ENCODE measurements at places on chromosomes 5 and 9.

- no peak for DNase-seq
Observed at GRCh38 chr5:178293400-178293799, 60.8 kb upstream of the PHYKPL start.

DNA sequence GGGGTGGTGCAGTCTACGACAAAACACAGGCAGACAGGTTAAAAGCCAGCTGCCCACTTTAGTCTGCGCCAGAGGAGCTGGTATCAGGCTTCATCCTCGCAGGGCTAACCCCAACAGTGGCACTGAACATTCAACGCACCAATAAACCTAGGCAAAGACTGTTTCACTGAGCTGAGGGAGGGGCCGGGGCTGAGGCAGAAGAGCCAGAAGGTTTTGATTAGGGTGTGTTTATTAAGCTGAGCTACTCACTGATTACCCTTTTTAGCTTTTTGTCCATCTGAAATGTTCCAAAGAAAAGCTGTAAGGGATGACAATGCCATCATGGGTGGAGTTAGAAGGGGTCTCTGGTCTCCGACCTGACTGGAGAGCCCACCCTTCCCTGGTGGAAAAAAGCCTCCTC lies 1.4 kb downstream of the ZMYND19 start:
- no peak for DNase-seq

GRCh38 chr5:178252258-178252657 lies 19.7 kb upstream of the PHYKPL start:
- no peak for DNase-seq

GRCh38 chr9:16708656-16709435 lies 161.6 kb downstream of the BNC2 start:
- DNase-seq = no peak

- no peak for DNase-seq
Observed at GRCh38 chr5:160287378-160288051, 24.8 kb downstream of the CCNJL start.

- no peak for DNase-seq
Observed at GRCh38 chr9:123372766-123373446, 16.9 kb downstream of the CRB2 start.

- DNase-seq = no peak
Observed at GRCh38 chr5:119200795-119201194, 129.9 kb downstream of the DMXL1 start.

DNA sequence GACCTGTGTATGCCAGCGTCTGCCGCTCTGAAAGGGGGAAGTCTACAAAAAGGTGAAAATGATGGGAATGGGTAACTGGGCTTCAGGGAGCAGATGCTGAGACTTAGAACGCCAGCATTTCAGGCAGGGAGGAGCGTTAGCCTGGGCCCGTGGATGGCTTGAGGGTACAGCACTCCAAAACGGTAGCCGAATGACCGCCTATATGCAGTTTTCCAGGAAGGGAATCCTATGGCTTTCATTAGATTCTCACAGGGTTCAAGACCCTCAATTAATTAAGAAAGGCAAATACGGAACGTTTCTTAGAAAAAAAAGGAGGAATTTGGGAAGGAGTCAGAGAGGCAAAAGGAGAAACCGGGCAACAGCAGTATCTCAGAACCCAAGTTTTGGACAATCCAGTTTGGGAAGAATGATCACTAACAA lies 639 bp downstream of the AMACR start:
- no peak for DNase-seq

GRCh38 chr9:136233411-136233810 lies 12.2 kb downstream of the QSOX2 start:
- DNase-seq = no peak

GRCh38 chr5:172573120-172573882 lies 67.8 kb upstream of the NEURL1B start:
- no peak for DNase-seq

- no peak for DNase-seq
Observed at GRCh38 chr5:136269973-136270372, 77.0 kb upstream of the SMIM32 start.

GRCh38 chr9:126450668-126451205 lies 124.1 kb downstream of the MVB12B start:
- no peak for DNase-seq

DNA sequence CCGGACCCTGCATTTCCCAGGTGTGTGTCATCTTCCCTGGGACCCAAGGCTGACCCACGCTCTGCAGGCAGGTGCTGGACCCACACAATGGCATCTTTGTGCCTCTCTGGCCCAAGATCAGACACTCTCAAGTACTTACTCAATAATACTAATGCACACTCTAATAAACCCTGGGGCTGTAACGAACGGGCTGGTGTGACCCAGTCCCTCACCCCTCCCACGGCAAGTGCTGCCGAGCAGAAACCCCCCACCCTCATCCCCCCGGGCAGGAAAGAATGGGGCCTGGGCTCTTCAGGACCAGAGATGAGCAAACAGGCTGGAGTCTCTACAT lies 1.1 kb upstream of the OBP2B start:
- DNase-seq = no peak

DNA sequence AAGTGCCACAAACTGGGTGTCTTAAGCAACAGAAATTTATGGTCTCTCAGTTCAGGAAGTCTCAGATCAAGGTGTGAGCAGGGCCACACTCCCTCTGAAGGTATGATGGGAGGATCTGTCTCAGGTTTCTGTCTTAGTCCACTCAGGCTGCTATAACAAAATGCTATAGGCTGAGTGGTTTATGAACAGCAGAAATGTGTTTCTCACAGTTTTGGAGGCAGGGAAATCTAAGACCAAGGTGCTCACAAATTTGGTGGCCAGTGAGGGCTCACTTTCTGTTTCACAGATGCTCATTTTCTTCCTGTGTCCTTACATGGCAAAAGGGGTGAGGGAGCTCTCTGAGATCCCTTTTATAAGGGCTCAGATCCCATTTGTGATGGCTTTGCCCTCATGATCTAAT lies 281.4 kb downstream of the CWC27 start:
- no peak for DNase-seq

DNA sequence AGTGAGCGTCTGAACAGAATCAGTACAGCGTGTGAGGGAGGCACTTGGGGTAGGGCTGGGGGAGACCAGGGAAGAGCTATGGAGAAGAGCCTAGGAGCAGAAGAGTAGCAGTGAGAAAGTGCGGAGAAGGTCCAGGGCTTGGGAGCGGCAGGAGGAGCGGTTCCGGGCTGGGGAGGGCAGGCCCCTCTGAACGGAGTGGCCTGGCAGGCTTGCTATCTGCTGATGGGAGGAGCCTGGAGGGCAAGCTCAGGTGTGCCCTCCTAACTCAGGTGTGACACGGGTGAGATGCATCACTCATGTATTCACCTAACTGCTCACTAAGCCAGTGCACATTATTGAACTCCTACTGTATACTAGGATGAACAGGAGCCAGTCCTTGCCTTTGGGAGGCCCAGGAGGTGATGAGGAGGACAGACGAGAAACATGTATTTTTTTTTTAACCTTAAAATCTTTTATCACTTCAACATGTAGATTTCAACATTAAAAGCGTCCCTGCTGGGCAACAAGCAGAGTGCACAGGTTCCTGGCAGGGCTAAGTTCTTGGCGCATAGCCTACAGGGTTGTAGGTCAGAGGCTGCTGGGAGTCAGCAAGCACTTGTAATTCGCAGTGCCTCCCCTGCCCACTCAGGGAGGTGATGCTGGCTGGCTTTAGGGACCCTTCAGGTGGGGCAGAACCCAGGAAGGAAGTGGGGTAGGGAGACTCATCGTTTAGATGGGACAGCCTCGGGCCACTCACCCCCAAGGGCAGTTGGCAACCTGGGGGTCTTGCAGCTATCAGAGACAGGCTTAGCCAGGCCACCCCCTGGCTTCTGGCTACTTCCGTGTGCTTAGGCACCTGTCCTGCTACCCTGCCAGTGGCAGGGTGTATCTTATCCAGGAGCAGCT lies 55.5 kb downstream of the TMOD1 start:
- no peak for DNase-seq

GRCh38 chr5:158716668-158717067 lies 383.0 kb downstream of the EBF1 start:
- DNase-seq = no peak

DNA sequence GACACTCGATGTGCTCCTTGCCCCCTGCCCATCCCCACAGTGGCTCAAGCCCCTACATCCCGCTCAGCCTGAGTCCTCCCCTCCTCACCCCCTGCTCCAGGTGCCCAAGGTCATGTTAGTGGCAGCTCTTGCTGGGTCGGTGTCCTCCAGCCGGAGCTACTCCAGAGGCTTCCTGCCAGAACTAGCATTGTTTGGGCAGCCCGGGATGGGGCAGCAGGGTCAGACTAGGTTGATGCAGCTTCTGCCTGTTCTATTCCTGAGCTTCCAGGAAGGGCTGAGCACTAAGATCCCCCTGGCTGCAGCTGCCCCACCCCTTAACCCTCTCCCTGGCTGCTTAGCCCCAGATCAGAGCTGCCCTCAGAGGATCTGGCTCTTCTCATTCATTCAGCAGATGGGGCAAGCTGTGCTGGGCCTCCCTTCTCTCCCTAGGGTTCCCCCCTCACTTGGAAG lies 671 bp downstream of the RGS14 start:
- DNase-seq = no peak

DNA sequence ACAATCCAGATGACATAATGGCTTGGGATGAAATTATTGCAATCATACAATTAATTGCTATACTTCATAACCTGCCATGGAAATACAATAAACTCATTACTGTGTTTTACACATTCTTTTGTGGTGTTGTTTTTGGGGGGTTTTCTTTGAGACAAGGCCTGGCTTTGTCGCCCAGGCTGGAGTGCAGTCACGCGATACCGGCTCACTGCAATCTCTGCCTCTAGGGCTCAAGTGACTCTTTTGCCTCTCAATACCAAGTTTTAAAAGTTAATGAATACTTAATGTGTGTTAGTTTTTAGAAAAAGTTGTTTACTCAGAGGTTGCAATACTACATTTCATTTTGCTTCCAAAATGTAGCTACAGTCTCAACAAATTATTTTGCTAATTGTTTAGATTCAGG lies 598.4 kb downstream of the CHSY3 start:
- DNase-seq = no peak

DNA sequence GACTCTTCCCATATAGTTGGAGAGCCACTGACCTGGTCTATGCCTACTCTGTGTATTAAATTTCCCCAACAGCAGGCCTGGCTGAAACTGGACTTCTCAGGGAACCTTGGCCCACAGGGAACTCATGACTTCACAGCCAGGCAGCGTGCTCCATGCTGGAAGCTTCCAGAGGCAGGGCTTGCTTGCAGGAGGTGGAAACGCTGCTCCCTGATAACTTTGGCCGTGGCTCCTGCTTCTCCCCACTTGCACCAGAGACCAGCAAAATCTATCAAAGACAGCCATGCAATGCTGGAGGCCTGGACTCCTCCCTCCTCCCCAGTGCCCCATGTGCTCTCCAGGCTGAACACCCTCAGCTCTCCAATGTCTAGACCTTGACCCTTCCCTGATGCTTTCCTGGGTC lies 137.1 kb downstream of the GABBR2 start:
- no peak for DNase-seq

- DNase-seq = no peak
Observed at GRCh38 chr9:133103183-133103986, 17.7 kb downstream of the RALGDS start.

DNA sequence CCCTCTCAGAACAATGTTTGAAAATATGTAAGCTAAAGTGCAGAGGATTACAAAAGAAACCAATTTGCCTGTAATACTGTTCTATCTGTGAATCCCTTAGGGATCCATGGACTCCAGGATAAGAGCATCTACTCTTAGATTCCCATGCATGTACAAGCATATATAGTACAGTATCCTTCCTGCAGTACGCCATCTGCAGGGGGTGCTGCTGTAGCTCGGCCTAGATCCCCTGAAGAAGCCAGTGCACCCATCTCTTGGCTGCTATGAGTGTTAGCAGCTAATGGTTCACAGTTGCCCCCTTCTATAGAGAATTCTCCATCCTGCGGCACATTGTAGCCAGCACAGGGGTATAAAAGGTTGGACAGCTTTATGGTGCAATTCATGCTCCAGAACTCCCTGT lies 61.8 kb upstream of the SLC30A5 start:
- DNase-seq = no peak

GRCh38 chr9:113634596-113635515 lies 171.3 kb downstream of the RGS3 start:
- no peak for DNase-seq

DNA sequence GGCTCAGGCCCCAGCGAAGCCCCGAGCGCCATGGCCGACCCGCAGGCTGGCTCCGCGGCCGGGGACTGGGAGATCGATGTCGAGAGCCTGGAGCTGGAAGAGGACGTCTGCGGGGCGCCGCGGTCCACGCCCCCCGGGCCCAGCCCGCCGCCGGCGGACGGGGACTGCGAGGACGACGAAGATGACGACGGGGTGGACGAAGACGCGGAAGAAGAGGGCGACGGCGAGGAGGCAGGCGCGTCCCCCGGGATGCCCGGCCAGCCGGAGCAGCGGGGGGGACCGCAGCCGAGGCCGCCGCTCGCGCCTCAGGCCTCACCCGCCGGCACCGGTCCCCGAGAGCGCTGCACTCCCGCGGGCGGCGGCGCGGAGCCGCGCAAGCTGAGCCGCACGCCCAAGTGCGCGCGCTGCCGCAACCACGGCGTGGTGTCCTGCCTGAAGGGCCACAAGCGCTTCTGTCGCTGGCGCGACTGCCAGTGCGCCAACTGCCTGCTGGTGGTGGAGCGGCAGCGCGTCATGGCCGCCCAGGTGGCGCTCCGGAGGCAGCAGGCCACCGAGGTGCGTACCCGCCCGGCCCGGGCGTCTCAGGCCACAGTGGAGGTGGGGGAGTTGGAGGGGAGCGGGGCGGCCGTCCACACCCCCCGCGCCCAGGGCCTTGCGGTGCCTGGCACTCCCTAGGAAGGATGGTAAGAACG lies 1.6 kb downstream of the DMRT2 start:
- peak; percentile 9 for DNase-seq

DNA sequence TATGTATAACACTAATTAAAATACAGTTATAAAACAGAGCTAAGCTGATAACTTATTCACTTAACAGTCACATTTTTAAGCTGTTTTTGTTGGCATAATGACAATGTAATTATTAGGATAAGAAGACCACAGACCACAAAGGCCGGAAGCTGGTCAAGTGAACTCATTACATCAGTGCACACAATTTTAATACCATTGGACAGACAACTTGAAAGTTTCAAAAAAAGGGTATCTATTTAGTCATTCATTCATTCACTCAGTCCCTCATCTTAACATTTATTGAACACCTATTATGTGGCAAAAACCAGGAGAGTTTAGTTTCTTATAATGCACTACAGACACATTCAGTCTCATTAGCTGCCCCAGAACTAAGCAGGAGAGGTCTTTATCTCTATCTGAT lies 11.6 kb downstream of the ERP44 start:
- DNase-seq = no peak

GRCh38 chr5:63794296-63794695 lies 167.9 kb downstream of the HTR1A start:
- no peak for DNase-seq

Measured in LoVo (cell line).